Kidney capillary endothelial cell (primary cell): ENCODE measurements at places on chromosomes 5 and 9.
A peak's percentile ranks its signal among the peaks of the same experiment; 100 is the strongest.

DNA sequence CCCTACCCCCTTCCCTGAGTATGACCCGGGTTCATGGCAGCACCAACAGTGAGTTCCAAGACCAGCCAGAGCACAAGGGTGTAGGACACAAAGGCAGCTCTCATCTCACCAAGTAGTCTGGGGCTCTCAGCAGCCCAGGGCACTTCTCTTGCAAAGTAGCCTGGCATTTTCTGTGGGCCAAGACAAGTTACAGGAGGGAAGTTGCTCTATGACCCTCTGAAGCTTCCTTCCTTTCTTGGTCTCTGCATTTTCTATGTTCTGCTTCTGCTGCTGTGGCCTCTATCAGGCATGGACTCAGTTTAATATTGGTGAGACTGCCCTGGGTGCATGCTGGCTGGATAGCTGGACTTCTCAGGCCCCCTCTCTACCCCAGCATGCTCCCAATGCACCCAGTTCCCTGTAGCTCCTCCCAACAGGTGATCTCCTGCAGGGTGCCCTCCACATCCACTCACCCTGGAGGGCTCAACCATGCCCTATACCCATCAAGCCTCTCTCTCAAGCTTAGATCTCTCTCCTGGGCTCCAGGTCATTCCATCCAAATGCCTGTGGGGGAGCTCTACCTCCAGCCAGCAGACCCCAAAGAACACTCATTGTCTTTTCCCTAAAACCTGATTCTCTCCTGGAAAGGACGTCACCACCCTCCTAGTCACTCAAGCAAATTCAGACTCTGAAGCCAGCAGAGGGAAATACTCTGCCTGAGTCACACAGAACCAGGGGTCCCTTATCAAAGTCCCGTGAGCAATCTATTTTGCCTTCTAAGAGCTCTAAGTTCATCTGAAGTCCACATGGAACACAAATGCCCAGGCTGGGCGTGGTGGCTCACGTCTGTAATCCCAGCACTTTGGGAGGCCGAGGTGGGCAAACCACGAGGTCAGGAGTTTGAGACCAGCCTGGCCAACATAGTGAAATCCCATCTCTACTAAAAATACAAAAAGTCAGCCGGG is 13.8 kb downstream of the TBC1D2 start:
- DNase-seq: no peak

DNA sequence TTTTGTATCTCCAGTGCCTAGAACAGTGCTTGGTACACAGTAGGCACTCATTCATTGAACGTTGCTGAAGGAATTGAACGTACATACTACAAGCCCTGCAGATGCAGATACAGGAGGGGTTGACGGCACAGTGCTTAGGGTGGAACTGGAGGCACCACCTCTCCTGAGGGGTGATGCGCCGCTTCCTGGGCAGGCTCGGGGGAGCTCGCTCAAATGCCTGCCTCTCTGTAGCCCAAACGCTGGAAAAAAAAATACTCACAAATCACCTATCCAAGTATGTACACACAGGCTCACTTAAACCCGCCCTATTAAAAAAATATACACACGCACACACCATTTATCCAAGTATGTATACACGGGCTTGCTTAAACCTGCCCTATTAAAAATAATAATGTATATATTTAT is 536 bp upstream of the COMMD10 start:
- DNase-seq: no peak

- DNase-seq: no peak
These were observed 232.1 kb downstream of the MAN2A1 start for GRCh38 chr5:109921735-109922380.

DNA sequence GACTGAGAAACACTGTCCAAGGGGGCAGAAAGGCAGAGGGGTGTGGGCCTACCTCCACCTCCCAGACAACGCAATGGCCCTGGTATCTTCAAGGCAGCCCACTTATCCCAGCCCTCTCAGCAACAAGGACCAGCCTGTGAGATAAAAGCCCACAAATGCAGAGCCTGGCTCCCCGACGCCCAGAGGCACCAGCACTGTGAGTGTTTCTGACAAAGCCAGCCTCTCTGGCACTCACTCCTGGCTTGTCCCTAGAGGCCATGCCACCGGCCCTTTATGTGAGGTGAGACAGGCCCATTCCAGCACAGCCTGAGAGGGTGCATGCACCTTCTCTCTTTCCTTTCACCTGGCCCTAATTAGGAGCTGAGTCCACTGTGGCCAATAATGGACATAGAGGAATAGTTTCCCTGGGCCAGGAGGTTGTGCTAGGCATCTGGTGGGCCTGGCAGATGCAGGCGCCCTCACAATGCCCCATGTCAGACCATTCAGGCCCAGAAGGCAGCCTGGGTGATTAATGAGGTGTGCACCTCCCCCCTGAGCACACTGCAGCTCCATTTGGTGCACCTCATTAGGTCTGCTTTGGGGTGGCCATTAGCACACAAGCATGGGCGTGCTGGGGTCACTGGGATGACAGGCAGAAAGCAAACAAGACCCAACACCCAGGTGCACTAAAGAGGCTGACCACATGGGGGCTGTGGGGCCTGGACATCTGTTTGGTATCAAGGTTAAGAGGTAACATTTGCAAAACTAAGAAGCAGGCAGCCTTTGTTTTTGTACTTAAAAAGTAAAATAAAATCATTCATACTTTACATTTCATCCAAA is 176.0 kb downstream of the MED10 start:
- no peak for DNase-seq

GRCh38 chr5:123885081-123885480 is 373.1 kb downstream of the CSNK1G3 start:
- no peak for DNase-seq

DNA sequence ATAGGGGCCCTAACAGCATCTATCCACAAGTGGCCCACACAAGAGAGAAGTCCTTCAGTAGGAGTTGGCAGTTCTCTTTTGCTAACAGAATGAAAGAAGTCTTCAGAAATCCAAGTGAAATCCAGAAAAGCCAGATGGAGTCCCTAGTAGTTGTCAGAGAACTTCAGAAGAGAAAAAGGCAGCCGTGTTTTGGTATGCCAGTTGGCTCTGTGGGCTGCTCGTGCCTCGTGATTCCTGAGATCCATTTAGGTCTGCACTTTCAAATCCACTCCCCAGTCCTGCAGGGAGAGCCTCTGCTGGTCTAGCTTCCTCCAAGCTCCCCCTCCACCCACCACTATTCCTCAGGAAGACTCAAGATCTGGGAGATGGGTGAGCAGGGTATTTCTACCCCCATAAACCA is 69.0 kb downstream of the CFAP90 start:
- DNase-seq: no peak

- no peak for DNase-seq
These were observed 402.3 kb upstream of the SMARCA2 start for GRCh38 chr9:1612886-1613285.

DNA sequence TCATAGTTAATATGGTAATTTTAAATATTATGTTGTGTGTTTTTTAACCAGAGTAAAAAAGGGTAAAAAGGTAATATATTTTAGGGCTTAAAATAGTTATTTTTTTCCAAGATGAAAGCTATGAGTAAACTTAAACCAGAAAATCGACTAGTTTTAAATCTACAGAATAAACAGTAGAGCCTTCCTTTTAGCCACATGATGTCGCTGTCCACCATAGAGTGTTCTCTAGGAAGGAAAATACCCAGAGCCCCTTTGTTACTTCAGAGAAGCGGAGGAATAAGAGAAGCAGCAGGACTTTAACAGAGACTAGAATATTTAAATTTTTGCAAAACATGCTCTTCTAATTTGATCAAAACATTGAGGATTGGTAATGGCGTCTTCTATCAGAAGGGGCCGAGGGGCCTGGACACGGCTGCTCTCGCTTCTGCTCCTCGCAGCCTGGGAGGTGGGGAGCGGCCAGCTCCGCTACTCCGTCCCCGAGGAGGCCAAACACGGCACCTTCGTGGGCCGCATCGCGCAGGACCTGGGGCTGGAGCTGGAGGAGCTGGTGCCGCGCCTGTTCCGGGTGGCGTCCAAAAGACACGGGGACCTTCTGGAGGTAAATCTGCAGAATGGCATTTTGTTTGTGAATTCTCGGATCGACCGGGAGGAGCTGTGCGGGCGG is at the start of gene PCDHA2:
Gene PCDHA2 (plus strand): TSS at position 258 of the 664 bp plus-strand sequence.
- DNase-seq: no peak

DNA sequence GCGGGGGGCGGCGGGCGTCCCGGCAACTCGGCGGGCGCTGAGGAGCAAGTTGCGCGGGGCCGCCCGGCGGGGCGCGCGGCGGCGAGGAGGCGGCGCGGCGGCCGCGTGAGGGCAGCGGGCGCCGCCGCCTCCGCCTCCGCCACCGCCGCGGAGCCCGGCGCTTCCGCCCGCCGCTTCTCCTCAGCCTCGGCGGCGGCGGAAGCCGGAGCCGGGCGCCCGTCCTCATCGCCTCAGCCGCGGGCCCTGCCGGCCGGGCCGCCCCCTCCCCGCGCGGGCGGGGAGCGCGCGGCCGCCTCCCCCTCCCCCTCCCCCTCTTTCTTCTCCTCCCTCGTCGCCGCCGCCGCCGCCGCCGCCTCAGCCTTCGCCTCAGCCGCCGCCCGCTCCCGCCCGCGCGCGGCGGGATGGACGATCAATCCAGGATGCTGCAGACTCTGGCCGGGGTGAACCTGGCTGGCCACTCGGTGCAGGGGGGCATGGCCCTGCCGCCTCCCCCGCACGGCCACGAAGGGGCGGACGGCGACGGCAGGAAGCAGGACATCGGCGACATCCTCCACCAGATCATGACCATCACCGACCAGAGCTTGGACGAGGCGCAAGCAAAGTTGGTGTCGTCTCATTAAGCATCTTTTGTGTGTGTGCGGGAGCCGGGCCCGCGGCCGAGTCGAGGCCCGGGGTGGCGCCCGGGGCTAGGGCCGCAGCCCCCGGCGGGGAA is at the start of gene PBX3:
Gene PBX3 (plus strand): TSS at position 321 of the 712 bp plus-strand sequence.
- peak; percentile 38 for DNase-seq

- no peak for DNase-seq
These were observed 136.5 kb downstream of the CCDC192 start for GRCh38 chr5:127839496-127840197.

GRCh38 chr9:23587433-23587832 is 238.6 kb downstream of the ELAVL2 start:
- no peak for DNase-seq

DNA sequence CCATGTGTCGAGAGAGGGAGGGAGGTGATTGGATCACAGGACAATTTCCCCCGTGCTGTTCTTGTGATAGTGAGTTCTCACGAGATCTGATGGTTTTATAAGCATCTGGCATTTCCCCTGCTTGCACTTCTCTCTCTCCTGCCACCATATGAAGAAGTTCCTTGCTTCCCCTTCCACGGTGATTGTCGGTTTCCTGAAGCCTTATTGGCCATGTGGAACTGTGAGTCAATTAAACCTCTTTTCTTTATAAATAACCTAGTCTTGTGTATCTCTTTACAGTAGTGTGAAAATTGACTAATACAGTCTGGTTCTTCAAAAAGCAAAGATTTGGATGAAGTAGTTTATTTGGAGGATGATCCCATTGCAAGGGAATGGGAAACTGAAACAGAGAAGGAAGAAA is 11.3 kb upstream of the MIER3 start:
- no peak for DNase-seq

- DNase-seq: no peak
These were observed 69.1 kb downstream of the MYO10 start for GRCh38 chr5:16866795-16867576.

- peak; percentile 22 for DNase-seq
These were observed 1.5 kb downstream of the NDFIP1 start for GRCh38 chr5:142110046-142110531.

GRCh38 chr9:29183971-29184370 is 1610.7 kb upstream of the C9orf72 start:
- no peak for DNase-seq

DNA sequence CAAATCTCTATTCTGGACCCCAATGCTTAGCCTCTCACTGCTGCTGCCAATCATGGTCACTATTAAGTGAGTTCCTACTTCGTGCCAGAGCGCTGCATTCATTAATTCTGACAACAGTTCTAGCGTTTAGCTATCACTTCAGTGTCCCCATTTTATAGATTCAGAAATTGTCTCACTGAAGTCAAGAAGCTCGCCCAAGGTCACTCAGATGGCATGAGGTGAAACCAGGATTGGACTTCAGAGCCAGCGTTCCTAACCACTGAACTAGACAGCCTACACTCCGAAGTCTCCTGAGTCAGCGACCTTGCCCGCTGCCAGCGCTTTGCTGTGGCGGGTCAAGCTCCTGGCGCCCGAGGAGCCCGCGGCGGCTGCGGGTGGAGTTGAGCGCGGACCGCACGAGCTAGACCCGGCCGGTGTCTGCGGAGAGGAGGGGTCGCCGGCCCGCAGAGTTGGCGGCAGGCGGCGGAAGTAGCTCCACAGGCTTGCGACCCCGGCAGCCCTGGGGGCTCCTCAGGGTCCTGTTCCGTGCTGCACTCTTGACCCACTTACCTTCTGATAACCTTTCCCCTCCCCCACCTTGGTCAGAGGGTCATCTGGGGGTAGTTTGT is 2.1 kb upstream of the GABRB2 start:
- DNase-seq: no peak
